A549 treated with RU486 at 1 μM for 4 hours (cell line): ENCODE measurements at places on chromosomes 12 and 14. TPM values are rescaled to one million over a fixed set of nuclear protein-coding genes. Genes with fewer than 3 reads are reported as not detected.

Gene GRIN2B
- total RNA-seq = 3.9 to 5.7 TPM (median 4.4 TPM) in 5 replicates

Gene SNRPF
- 117 to 180 TPM (median 128 TPM) in 5 replicates for total RNA-seq

Gene RBP5
- total RNA-seq = not detected in 5 replicates

Gene PTCSC3
- not detected in 5 replicates for total RNA-seq

Gene GOLGA5
- total RNA-seq = 20.0 to 31.1 TPM (median 26.8 TPM) in 5 replicates

Gene CDC42BPB
- 55.1 to 72.2 TPM (median 68.1 TPM) in 5 replicates for total RNA-seq

Gene CCDC59
- 51.7 to 75.1 TPM (median 57.7 TPM) in 5 replicates for total RNA-seq

Gene TSHR
- total RNA-seq = not detected in 5 replicates

Gene PPP1R1A
- 0.09 to 0.10 TPM in 2 of 5 replicates, not detected in the others for total RNA-seq

Gene FAM181A
- not detected in 5 replicates for total RNA-seq

Gene OTOGL
- total RNA-seq = 0.02 TPM in 1 of 5 replicates, not detected in the others

Gene TPPP2
- not detected in 5 replicates for total RNA-seq
